A673 (cell line): ENCODE measurements at places on chromosomes 1 and 21.

GRCh38 chr1:118861216-118861615, 126.9 kb downstream of the TBX15 start:
- H3K36me3 ChIP-seq = no peaks in the 10 kb centered on the region
- no peak overlapping the region for H3K27ac ChIP-seq
- no peak for DNase-seq
- no peaks in the 10 kb centered on the region for H3K4me1 ChIP-seq
- no peaks in the 10 kb centered on the region for H3K27me3 ChIP-seq
- no peak overlapping the region for H3K4me3 ChIP-seq

DNA sequence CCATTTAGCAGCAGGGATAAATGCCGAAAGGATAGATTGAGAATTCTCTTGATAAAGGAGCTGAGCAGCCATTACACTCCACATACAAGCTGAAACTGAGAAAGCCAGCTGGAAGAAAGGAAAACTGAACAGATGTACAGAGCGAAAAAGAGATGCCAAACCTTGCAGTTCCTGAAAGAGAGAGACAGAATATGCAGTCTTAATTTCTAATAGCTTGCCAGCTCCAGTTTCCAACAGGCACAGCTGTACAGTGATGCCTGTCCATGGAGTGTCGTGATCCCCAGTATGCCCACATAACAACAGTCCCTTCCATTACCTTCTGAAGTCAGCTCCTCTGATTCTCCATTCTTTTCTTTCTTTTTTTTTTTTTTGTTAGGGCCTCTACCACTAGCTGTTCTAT, 22.7 kb downstream of the ABL2 start:
- no peak overlapping the region for H3K27ac ChIP-seq
- no peak overlapping the region for H3K4me3 ChIP-seq
- DNase-seq = no peak

DNA sequence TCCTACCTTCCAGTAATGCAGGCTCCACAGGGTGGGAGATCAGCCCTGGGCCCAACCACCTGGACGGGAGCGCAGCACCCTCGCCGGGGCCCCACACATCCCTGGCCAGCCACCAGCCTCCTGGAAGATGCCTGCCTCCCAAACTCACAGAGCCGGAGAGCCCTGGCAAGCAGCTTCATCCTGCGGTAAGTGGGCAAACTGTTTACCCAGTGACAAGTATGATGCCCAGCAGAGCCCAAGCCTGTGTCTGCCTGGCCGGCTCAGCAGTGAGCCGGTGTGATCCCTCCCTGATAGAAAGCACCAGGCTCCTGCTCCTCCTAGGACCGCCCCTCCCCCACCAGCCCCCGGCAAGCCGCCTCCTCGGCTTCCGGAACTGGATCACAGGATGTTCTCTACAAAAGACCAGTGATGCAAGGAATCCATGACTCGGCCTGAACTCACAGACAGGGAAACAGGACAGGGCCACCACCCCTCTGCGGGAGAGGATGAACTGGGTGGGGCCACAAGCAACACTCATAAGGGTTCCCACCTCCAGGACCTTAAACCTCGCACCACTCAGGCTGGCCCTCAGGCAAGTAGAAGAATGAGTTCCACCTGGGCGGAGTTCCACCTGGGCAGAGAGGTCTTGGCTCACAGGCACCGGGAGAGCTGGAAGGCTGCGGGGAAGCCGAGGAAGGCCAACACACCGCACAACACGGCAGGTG, 7.9 kb downstream of the ACOT7 start:
- no peak overlapping the region for H3K27ac ChIP-seq
- peaks cover 8% of the 10 kb centered on the region for H3K4me1 ChIP-seq
- peak; percentile 34 for DNase-seq
- H3K36me3 ChIP-seq = no peaks in the 10 kb centered on the region
- H3K4me3 ChIP-seq = no peak overlapping the region
- H3K27me3 ChIP-seq = no peaks in the 10 kb centered on the region

GRCh38 chr1:172002725-172003345, 161.5 kb downstream of the DNM3 start:
- H3K27ac ChIP-seq = no peak overlapping the region
- H3K4me3 ChIP-seq = no peak overlapping the region
- DNase-seq = peak; percentile 83
- no peaks in the 10 kb centered on the region for H3K36me3 ChIP-seq
- no peaks in the 10 kb centered on the region for H3K27me3 ChIP-seq

DNA sequence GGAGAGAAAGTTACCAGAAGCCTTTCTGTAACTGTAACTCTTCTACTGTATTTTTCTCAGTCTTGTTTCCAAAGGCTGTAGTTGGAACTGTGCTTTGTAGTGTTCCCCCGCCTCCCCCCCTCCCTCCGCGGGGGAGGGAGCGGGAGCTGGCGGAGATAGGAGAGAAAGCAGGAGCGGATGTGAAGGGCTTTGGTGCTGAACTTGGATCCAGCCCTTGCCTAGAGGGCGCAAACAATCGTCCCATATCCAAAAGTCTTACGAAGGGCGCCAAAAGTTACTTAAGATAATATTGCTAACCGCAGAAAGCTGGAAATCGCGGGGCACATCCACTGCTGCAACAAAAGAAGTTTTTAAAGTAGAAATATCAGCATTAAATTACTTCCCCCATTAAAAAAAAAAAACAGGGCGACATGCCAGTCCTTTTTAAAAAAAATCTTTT, 2.4 kb upstream of the NFIA start:
- no peaks in the 10 kb centered on the region for H3K36me3 ChIP-seq
- no peaks in the 10 kb centered on the region for H3K27me3 ChIP-seq
- peak overlapping the region; percentile 78 for H3K4me3 ChIP-seq
- DNase-seq = peak; percentile 97
- H3K27ac ChIP-seq = peak overlapping the region; percentile 87
